T-helper 2 cell treated with Interferon-gamma antibody and Interleukin-4, amounts not matched to agents 5 μg/mL and 100 μg/mL, for 36 hours (primary cell): ENCODE measurements at places on chromosomes 7 and 10.

- no peak for DNase-seq
These were observed 20.6 kb downstream of the BTBD16 start for GRCh38 chr10:122291739-122292138.

GRCh38 chr7:139916717-139917395 lies 87.8 kb downstream of the TBXAS1 start:
- DNase-seq = no peak

DNA sequence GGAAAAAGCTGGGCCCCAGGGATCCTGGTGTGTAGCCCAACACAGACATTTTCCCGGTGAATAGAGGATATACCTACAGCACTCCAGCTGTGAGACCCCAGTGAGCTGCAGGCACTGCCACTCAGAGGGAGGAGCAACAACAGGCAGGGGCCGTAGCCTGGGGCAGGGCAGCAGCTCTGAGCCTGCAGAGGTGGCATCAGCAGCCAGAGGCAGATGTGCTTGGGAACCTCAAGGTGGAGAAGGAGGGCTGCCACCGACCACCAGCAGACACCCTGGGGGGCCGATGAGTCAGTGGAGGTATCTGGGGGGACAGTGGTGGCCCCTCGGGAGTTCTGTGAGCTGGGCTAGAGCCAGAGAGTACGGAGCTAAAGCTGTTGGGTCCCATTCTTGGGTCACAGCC lies 110.2 kb upstream of the GDF10 start:
- no peak for DNase-seq

GRCh38 chr10:79230328-79230830 lies 116.9 kb upstream of the PPIF start:
- DNase-seq = no peak

GRCh38 chr10:86968271-86968993 lies at the start of gene ADIRF:
TSS of gene ADIRF (plus strand) at chr10:86968482. CDS start at chr10:86968545, 63 bp downstream.
- DNase-seq = no peak

- DNase-seq = no peak
These were observed 17.2 kb downstream of the NUDCD3 start for GRCh38 chr7:44473295-44473694.

DNA sequence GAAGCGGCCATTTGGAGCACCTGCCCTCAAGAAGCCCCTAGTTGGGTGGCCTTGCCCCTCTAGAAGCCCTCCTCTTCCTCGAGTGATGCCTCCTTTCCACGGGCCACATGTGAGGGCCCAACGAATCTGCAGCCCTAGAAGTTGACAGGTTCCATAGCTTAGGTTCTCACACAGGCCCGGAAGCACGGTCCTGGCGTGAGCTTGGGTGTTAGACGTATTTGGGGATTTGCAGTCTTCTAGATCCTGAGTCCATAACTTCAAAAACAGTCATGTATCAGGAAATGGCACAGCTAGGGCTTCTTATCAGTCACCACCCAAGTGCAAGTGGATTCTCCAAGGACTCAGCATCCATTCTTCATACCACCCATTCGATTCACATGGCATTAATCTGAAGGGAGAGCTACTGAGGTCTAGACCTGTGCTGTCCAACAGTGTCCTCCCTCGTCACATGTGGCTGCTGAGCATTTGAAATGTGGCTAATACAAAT lies 477 bp upstream of the FBXW4 start:
- DNase-seq = no peak

DNA sequence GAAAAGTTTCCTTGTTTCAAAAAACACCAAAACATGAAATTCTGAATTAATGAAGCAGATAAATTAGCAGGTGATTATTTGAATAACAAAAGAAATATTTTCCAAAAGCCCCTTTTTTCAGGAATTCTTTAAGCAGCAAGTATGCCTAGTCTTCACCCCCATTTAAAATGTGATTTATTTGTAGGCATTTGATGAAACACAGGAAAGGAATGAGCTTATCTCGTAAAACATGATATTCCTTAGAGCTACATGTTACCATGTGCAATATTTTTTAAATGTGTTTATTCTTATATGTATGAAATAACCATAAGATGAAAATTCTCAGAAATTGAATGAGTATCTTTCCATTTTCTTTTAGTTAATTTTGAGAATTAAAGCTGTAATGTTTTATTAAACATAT lies 106.1 kb downstream of the CHN2 start:
- DNase-seq = no peak

DNA sequence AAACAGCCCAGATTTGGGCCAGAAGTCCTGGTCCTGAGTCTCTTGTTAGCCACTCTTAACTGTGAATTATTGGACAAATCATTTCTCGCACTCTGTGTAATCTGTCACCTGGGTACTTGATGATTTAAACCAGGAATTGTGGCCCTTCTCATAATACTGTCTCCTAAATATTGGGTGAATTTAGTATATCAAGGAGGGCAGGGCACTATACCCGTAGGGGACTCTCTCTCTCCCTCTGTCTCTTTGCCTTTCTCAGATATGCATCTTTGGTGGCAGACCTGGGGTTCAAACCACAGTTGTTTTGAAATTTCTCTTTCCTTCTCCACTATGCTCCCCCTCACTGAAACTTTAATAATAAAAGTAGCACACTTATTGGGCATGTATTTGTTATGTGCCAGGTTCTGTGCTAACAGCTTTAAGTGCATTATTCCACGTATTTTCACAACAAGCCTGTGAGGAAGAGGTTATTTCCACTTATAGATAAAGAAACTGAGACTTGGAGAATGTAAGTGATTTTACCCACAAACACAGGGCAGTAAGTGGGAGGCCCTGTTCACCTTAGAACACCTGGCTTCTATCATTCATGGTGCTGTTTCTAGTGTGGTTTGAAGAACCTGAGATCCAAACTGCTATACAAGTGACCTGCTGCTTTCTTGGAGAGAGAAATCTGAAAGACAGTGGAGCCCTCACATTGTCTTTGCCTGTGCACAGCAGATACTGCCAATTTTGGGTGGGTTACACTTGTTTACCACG lies 11.8 kb downstream of the FAS start:
- DNase-seq = no peak

DNA sequence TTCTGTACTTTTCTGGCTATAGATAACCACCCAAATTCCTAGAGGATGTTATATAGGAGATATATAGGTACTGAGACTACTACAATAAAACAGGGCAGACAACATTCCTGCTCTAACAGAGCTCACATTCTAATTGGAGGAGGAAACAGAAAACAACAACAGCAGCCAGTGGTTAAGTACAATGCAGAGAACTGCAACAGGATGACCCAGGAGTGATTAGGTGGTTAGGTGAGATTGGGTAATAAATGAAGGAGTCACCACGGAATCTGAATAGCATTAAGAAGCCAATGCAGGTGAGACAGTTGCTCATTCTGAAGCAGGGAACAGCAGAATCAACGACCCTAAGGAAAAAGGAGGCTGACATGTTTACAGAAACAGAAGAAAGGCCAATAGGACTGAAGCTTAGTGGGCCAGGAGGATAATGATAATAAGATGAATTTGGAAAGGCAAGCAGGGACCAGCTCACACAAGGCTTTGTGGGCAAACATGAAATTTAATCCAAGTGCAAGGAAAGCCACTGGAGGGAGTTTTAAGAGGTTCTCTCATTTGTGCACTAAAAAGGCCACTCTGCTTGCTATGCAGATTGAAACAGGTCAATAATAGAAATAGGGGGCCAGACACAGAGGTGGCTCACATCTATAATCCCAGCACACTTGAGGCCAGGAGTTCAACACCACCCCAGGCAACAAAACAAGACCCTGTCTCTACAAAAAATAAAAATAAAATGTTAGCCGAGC lies 16.9 kb upstream of the REEP3 start:
- DNase-seq = no peak

DNA sequence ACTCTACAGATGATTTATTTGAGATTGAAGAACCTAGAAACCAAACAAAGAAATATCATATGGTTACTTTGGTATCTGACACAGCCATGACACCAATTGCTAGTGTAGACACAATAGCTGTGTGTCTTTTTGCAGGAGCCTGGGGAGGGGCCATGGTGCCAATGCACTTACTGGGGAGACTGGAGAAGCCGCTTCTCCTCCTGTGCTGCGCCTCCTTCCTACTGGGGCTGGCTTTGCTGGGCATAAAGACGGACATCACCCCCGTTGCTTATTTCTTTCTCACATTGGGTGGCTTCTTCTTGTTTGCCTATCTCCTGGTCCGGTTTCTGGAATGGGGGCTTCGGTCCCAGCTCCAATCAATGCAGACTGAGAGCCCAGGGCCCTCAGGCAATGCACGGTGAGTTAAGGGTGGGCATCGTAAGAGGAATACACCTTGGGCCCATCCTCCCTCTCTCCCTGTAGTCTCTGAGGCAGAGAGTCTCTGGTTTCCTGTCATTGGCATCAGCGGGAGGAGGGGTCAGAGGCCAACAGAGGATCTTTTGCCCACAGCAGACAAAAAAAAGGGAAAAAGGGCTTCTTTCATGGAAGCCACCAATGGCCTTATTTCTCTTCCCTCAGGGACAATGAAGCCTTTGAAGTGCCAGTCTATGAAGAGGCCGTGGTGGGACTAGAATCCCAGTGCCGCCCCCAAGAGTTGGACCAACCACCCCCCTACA lies 1.2 kb downstream of the TMEM139 start:
- DNase-seq = no peak

- DNase-seq = no peak
These were observed 233.6 kb downstream of the PRPF18 start for GRCh38 chr10:13820119-13820963.

DNA sequence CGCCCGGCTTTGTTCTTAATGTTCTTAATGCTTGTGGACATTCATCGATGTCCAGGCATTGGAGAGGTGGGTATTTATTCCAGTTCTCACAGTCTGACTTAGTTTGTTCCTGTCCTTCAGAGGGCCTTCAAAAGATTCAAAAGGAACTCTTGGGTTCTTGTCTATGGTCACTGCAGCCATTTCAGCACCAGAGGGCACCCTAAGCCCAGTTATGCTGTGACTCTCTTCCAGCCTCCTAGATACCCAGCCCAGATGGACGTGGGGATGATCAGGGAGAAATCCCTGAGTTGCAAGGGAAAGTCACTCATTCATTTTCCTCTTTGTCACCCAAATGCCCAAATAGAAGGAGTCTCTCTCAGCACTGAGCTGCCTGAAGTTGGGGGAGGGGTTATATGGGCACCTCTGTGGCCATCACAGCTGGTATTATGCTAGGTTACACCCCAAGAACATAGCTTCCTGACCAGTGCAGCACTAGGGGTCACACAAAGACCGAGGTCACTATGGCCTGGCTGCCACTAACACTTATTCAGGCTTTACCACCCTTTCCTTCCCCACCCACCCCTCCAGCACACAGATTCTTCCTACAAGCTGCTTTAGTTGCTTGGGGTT lies 26.5 kb upstream of the CCDC126 start:
- DNase-seq = peak; percentile 44

DNA sequence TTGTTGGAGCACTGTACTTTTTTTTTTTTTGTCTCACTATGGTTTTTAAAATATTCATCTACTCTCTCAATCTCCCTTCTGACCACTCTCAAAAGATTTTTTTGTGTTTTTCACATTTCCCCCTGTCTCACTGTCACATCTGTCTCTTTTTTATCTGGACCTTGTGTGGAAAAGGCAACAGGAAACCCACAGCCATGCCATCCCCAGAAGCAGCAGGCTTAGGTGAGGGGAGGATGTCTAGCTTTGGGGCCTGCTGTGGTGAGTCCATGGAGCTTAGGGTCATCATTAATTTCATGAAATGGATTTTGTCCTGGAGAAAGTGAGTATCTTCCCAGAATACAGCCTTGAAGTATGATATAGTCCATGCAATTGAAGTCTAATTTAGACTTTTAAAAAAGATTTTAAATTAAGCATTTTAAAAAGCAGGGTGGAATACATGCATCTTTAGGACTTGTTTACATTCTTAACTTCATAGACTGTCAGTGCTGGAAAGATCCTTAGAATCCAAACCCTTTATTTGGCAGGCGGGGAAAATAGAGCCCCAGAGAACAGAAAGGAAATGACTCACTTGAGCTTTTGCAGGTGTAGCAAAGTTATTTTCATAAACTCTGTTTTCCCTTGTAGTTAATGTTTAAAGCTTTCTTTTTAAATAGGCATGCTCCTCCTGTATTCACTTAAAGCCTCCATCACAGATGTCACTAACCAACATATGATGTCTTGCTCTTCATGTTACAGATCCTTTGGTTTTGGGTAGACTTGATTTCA lies 25.1 kb downstream of the MINDY4 start:
- DNase-seq = no peak

DNA sequence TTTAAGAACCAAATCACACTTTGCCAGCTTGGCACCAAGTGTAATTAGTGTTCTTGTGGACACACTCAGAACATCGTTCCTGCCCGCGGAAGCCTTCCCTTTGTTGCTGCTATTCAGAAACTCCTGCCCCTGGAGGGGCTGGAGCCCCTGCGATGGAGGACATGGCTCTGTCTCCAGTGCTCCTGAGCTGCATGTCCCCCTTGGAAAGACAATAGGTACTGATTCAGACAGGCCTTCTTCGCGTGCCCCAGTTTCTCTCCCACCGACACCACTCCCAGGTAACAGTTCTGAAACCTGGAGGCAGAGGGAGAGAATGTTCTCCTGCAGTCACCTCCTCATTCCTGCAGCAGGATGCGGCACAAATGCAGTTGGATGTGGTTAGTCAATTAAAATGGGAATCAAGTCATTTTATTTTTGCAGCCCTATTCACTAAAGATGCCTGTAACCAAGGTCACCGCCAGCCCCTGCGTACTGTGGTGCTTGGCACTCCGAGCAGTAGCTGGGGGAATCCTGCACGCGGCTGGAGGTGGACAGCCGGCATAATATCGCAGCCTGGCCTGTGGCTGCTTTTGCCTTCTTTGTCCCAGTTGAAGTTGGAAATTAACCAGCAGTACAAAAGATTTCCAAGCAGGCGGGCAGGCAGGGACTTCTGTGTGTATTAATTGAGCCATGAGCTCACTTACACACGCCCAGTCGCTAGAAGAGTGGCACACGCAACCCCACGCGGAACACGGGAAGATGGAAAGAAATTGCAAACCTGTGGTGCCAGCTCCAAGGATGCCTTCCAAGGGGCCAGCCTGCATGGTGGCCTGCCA lies 205.7 kb downstream of the EBF3 start:
- DNase-seq = no peak

- DNase-seq = no peak
These were observed 43.3 kb downstream of the TAF3 start for GRCh38 chr10:7861509-7862120.

DNA sequence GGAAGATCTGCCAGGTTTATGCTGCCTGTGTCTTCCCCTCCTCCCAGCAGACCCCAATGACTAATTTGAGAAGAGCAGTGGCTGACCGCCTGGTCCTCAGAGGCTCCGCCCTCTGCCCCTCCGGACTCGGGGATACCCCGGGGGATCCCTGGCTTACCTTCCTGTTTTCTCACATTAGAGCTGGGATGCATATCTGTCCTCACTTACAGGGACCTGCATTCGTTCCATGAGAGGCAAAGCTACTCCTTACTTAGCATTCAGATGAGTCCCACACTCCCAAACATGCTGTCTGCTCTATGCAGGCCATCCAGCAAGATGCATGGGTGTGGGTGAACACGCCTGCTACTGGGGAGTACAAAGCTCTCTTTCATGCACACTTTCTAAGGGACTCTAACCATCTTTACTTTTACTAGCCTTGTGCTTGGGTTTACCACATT lies 24.0 kb downstream of the VOPP1 start:
- DNase-seq = no peak

- DNase-seq = no peak
These were observed 278.0 kb upstream of the KLF14 start for GRCh38 chr7:131011976-131012375.
